Fibroblast of mammary gland (primary cell): ENCODE measurements at places on chromosomes 12 and 14.

GRCh38 chr14:74221741-74222140 lies 17.5 kb upstream of the VSX2 start:
- no peak for DNase-seq

GRCh38 chr12:89314060-89314761 lies 38.1 kb downstream of the DUSP6 start:
- DNase-seq = no peak

DNA sequence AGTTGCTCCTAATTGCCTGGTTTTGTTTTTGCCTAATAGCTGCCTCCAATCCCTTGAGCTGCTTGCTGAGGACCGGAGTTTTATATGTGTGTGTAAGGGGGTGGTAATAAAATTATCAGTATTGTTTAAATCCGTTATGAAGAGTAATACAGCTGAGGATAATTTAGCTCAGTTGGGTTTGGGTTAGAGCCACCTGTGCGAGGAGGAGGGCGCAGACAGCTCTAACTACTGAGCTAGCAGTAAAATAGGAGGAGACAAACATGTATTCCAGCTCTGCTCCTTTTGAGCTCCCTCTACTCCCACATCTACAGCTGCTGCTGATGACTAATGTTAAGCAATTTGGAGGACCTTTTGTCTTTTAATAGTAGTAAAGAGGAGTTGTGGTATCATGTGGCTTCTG lies 61.5 kb downstream of the SPATS2 start:
- DNase-seq = peak; percentile 82

DNA sequence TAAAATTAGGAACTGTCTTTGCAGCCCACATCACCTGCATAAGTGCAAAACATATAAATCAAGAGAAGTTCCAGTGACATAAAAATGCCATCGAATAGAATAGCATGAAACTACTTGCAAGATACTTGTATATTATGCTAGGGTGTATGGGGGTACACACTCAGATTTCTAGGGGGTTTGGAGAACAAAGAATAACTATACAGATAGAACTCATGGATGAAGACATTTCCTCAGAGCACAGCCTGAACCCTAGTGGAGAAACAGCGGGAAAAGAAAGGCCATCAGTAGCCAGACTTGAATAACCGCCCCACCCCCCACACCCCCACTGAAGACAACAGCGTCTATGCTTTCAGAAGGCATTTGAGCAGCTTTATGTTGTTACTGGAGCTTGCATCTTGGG lies 425.8 kb downstream of the NPAS3 start:
- DNase-seq = no peak

- DNase-seq = peak; percentile 30
Measured at GRCh38 chr12:110073049-110073831, 24.9 kb upstream of the C12orf76 start.

DNA sequence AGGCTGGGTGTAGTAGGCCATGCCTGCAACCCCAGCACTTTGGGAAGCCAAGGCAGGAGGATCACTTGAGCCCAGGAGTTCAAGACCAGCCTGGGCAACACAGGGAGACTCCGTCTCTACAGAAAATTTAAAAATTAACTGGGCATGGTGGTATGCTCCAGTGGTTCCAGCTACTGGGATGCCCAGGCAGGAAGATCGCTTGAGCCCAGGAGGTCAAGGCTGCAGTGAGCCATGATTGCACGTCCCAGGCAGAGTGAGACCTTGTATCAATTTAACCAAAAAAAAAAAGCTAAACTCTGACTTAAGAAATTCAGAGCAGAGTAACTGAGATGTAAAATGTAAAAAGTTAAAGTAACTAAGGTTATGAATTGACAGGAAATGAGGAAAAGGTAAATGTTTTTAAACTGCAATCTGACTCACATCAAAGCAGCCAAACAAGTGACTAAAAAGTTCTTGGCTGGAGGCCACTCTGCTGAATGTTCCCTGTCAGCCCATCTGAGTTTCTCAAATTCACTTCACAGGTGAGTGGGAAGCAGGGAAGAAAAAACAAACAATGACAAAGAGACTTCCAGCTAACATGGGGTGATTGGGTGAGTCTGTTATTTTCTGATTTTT lies 21.3 kb downstream of the PRKD1 start:
- DNase-seq = peak; percentile 84

GRCh38 chr12:94203796-94204195 lies 55.4 kb downstream of the PLXNC1 start:
- no peak for DNase-seq

GRCh38 chr12:106089935-106090334 lies 48.8 kb downstream of the NUAK1 start:
- DNase-seq = no peak

GRCh38 chr12:40222247-40222646 lies 2.5 kb upstream of the LRRK2 start:
- peak; percentile 23 for DNase-seq

DNA sequence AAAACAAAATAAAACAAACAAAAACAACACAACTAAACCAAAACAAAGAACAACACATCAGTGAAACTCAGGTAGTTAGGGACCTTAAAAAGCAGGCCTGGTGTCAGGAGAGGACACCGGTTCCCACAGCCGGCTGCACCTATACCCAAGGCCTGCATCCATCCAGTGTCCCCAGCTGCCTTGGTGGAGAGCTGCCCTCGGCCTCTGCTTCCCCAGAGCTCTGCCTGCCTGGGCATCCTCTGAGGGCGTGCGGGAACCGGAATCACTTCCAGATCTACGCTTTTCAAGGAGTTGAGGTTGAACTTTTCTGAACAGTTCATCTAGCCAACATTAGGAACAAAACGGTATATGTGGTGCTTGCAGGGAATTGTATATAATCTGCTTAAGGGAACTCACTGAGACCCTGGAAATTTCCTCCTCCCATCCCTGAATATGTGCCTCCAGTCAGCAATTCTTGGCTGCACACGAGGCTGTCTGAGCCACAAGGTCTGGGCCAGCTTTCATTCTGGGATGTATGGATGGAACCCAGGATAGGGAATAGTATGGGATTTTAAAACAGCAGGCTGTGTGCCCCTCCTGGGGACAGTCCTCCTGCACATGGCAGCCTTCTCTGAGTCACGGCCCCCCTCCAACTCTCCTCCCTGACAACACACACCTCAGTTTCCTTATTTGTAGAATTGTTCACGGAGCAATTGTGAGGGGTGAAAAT lies 319.0 kb upstream of the RTL1 start:
- DNase-seq = no peak

DNA sequence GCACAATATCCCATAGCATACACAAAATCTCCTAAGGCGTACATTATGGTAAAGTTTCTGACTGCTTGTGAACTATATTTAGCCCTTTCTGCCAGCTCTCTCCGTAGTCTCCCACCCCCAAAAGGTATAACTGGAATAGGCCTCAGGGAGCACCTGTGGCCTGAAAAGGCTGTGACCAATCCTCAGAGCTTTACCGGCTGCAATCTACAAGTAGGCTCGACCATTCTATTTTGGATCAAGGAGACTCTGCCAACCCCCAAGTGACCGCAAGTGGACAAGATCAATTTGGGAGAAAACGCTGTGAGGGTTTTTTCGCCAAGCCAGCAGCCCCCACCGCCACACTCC lies 1.2 kb downstream of the PPTC7 start:
- DNase-seq = no peak

- no peak for DNase-seq
Measured at GRCh38 chr12:49939707-49940106, 10.8 kb upstream of the AQP2 start.

- DNase-seq = no peak
Measured at GRCh38 chr14:68247274-68247673, 427.7 kb downstream of the RAD51B start.

GRCh38 chr12:112375105-112375504 lies 7.1 kb downstream of the HECTD4 start:
- DNase-seq = no peak

- DNase-seq = peak; percentile 81
Measured at GRCh38 chr14:75132382-75133086, 5.7 kb upstream of the NEK9 start.

- DNase-seq = peak; percentile 31
Measured at GRCh38 chr14:58243790-58244555, 670 bp upstream of the PSMA3 start.

- peak; percentile 94 for DNase-seq
Measured at GRCh38 chr12:53145383-53146260, 34.9 kb upstream of the ZNF740 start.
